ENCODE measurements at places on chromosomes 4 and X.

GRCh38 chr4:30948653-30949052, 228.5 kb downstream of the PCDH7 start:
- H3K4me3 ChIP-seq: no peak overlapping the region
- no peak overlapping the region for H3K27ac ChIP-seq

GRCh38 chr4:87006676-87007527, 72.1 kb downstream of the AFF1 start:
- peak overlapping the region; percentile 96 for H3K27ac ChIP-seq
- peak; percentile 93 for DNase-seq
- peak overlapping the region; percentile 90 for H3K4me3 ChIP-seq

DNA sequence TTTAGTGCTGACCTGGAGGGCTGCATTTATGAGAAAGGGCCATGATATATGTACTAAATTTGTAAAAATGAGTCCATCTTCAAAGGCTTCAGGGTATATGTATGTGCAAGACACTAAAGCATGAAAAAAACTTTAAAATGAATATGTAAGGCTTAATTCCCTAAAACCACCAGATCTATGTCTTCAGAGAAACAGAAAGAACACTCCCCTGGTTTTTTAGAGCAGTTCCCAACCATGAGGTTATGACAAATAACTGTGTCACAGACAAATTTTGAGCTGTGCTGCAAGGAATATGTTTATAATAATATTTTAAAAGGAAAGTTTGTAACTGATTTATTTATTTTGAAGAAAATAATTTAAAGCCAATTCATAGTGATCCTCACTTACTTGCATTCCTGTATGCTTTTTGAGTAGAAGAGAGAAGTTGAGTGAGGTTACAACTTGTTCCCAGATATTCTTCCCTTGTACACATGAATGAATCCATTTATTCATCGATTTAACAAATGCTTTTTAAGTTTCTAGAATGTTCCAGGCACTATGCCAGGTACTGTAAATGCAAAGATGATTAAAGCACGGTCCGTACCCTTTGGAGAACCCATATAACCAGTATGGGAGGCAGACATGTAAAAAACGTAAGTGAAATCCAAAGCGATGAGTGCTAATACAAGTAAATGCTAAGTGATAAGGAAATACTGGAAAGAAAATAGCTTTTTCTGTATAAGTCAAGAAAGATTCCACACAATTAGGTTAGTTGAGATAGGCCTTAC, 295.2 kb upstream of the DIAPH2 start:
- no peaks in the 10 kb centered on the region for H3K4me1 ChIP-seq
- no peak overlapping the region for H3K4me3 ChIP-seq
- no peak for DNase-seq
- no peaks in the 10 kb centered on the region for H3K36me3 ChIP-seq
- H3K27ac ChIP-seq: no peak overlapping the region
- H3K27me3 ChIP-seq: no peaks in the 10 kb centered on the region

- H3K4me3 ChIP-seq: no peak overlapping the region
- H3K36me3 ChIP-seq: peaks cover 11% of the 10 kb centered on the region
- no peak for DNase-seq
- no peak overlapping the region for H3K27ac ChIP-seq
Measured at GRCh38 chr4:119559044-119559647, 69.5 kb downstream of the PDE5A start.

GRCh38 chrX:28787206-28787605, 200.0 kb downstream of the IL1RAPL1 start:
- DNase-seq: no peak
- no peaks in the 10 kb centered on the region for H3K27me3 ChIP-seq
- H3K4me3 ChIP-seq: no peak overlapping the region
- H3K27ac ChIP-seq: no peak overlapping the region
